HCEC 1CT (cell line): ENCODE measurements at places on chromosomes 7 and 10.
A peak's percentile ranks its signal among the peaks of the same experiment; 100 is the strongest.

- no peak for DNase-seq
Observed at GRCh38 chr10:130816116-130816901, 495.2 kb downstream of the TCERG1L start.

DNA sequence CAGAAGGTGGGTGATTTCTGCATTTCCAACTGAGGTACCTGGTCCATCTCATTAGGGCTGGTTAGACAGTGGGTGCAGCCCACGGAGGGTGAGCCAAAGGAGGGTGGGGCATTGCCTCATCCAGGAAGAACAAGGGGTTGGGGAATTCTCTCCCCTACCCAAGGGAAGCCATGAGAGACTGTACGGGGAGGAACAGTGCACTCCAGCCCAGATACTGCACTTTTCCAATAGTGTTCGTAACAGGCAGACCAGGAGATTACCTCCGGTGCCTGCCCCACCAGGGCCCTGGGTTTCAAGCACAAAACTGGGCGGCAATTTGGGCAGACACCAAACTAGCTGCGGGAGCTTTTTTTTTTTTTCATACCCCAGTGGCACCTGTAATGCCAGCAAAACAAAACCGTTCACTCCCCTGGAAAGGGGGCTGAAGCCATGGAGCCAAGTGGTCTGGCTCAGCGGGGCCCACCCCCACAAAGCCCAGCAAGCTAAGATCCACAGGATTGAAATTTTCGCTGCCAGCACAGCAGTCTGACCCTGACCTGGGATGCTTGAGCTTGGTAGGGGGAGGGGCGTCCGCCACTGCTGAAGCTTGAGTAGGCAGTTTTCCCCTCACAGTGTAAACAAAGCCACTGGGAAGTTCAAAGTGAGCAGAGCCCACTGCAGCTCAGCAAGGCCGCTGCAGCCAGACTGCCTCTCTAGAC is 31.2 kb downstream of the ARMC10 start:
- DNase-seq: no peak

DNA sequence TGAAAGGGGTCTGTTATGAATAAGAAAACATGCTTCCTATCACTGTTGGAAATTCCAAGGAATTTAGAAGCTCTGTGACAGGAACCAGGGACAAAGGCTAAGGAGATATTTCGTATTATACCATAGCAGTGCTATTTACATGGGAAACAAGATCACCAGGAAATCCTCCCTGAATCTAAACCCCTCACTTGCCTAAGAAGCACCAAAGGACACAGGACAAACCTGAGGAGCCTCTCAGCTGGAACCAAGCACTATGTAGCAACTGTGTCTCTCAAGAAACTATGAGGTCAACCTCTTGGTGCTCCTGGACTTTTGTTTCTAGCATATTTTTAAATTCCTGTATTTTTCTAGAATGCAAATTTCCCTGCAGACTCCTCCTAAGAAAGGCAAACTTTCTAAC is 20.8 kb upstream of the IFIT1B start:
- no peak for DNase-seq

DNA sequence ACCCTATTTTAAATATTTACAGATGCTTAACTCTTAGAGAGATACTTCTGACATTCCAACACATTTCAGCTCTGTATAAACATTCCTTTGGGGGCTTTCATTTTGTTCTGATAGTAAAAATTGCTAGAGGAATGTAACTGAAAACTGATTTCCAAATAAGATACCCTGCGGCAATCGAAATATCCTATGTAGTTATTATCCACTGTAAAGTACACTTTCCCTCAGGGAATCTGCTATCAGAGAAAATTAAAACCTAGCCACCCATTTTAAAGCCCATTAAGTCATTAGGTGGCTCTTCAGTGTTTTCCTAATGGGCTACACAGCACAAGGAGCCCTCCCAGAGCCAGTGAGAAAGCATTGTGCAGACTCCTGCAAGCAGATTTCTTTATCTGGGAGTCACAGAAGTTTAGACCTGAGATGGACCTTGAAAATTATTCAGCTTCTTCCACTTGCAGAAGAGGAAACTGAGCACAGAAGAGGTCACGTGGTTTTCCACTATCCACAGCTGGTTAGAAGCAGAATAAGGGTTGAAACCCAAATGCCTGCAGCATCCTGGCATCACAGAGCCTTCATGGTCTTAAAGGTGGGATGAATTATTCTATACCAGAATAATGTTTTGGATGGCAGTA is 12.6 kb upstream of the CPVL start:
- no peak for DNase-seq

DNA sequence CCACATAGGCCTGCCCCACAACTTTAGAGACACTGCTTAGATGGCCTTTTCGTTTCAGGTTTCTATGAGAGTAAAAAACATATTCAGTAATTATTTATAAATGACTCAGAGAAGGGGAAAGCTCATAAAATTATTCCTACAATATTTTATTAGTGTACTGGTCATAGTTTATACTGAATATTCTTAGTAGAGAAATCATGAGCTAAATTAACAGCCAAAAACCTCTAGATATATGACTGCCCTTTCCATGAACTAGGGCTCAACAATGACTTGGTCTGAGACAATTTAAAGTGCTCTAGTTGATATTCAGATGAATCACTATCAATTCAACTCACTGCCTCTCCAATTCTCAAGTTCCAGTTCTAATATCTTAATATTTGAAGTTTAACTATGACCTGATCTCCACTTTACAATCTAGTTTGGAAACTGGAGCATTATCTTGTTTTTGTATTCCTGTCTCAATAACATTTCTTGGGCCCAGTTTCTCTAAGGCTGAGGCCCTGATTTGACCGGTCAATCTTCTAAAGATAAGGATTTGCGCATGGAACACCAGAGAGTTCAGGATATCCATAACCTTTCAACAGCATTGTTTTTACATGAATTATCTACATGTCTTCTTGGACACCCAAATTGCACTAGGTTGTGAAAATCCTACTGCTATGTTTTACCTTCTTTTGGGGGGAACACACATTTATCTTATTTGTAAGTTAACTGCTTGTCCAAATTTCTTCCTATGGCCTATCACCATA is 141.6 kb downstream of the DGKB start:
- DNase-seq: no peak

DNA sequence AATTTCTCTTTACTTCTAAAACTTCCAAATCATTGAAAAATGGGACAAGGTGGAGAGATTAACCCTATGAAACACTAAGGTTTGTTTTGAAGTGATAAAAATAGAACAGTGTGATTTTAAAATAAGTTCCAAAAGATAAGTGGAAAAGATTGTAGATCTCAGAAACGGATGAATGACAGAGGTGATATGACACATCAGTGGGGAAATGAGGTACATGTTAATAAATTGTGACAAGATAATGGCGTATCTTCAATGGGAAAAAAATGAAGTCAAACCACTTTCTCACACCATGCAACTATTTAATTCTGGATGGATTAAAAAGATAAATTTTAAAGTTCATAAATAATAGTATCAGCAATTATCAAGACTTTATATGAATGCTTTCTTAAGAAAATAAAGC is 159.7 kb upstream of the VWC2 start:
- DNase-seq: no peak

DNA sequence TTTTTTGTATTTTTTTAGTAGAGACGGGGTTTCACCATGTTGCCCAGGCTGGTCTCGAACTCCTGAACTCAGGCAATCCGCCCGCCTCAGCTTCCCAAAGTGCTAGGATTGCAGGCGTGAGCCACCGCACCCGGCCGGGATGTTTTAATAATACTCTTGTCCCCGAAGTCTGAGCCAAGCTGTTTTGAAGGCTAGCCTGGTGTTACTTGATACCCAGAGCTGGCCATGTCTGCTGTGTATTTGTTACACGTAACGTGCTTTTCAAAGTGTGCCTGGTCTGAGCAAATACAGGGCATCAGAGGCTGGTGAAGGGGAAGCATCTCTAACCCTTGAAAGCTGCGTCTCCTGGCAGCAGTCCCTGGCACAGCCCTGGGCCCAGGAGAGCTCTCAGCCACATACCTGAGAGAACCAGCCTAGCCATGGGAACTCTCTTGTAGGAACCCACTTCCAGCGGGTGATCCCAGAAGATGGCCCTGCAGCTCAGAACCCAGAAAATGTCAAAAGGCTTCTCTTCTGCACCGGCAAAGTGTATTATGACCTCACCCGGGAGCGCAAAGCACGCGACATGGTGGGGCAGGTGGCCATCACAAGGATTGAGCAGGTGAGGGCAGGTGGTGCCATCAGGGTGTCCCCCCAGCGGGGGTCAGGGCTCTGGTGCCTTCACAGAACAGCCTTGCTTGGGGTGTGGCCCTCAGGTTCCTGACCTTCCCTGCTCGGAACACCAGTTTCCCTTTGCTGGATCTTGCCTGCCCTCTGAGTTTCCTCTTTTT is 41.7 kb upstream of the ZMIZ2 start:
- DNase-seq: no peak

GRCh38 chr7:16416289-16417282 is 4.8 kb downstream of the CRPPA start:
- peak; percentile 88 for DNase-seq

- DNase-seq: no peak
Observed at GRCh38 chr7:55023841-55024505, 5.2 kb downstream of the EGFR start.

- DNase-seq: no peak
Observed at GRCh38 chr10:93938140-93938539, 44.4 kb downstream of the SLC35G1 start.

- DNase-seq: no peak
Observed at GRCh38 chr10:63675171-63675570, 154.0 kb downstream of the REEP3 start.

DNA sequence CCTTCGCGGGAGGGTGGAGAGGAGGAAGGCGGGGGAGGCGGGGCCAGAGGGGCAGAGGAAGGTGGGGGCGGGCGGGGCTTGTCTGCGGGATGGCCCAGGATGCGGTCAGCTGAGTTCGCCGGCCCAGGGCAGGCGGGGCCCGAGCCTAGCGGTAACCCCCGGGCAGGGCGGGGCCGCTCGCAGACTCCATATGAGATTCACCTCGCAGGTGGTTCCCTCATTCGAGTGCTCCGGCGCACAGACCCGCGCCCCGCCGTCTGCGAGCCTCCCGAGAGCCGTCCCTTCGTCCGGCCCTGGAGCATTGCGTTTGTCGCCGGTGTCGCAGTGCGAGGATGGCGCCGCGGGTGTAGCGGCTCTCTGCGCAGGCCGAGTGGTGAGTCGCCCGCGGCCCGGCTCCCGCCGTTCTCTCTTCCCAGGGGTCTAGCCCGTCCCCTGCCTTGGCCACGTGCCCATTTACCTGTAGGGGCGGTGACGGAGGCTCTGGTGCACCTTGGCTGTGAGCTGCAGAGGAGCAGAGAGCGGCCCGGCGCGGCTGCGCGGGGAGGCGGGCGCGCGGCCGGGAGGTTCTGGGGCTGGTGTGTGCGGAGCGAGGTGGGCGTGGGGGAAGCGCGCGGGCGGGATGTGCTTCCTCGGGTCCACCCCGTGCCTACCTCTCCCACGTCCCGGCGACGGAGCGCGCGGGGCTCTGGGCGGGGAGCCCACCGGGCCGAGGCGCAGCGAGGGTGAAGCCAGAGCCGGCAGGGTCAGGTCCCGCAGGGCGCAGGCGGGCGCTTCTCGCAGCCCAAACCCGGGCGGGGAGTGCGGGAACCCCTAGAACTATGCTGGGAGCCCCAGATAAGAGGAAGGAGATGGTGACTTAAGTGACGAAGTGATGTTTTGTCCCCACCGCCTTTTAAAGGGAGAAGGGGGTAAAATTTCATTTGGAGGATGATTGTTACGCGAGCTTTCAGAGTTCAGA is at the start of gene UPP1:
Gene UPP1, plus strand, starts transcription at position 220 of the 958 bp plus-strand sequence. CDS start 5,519 bp downstream, outside the sequence.
- DNase-seq: peak; percentile 20

GRCh38 chr7:97731736-97732564 is at the start of gene TAC1:
Gene TAC1, plus strand, starts transcription at chr7:97732086. Its CDS starts 527 bp downstream, at chr7:97732613.
- DNase-seq: no peak

DNA sequence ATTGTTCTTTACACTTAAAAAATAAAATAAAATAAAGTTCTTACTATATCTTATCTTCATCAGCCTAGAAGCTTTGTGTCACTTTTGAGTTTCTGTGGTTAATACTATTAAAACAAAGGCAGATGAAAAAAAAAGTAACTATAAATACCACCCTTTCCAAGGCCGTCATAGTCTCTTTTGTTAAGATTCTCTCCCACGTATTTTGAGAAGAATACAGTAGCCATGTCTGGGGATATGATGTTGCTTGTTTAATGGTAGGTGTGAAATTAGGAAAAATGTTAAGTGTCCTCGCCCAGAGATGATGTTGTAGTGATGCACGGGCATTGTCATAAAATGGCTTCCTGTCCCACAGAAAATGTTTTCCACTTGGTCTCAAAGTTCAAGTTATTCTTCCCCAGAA is 223.9 kb downstream of the NEBL start:
- no peak for DNase-seq

DNA sequence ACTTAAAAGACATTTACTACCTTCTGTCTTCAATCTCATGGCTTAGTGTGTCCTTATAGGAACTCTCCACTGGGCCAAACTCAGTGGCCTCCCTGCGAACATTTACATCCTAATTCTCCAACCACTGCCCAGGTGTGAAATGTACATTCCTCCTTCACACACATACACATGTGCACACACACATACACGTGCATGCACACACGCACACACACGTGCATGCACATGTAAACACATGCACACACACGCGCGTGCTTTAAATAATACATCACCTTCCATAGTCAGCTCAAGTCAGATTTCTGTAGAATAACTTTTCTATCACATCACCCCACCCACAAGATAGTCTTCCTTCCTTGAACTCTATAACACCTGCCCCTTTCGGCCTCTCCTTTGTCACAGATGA is 216.5 kb downstream of the TMEM178B start:
- DNase-seq: no peak

DNA sequence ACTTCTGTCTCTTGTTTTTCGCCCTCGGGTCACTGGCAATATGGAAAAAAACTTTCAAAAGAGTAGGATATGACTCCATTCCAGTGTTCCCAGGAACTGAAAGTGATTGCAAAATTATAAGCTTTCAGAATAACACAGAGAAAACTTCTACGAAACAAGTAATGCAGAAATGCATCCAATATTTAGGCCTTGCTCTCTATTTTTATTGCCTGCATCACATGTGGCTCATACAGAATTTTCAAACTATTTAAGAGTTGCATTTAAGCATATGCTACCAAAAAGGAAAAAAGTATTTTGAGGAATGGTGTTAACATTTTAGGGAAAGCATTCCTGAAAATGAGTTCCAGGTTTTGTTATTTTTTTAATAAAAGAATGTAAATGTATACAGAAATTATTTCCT is 228.0 kb downstream of the CACNB2 start:
- DNase-seq: no peak

DNA sequence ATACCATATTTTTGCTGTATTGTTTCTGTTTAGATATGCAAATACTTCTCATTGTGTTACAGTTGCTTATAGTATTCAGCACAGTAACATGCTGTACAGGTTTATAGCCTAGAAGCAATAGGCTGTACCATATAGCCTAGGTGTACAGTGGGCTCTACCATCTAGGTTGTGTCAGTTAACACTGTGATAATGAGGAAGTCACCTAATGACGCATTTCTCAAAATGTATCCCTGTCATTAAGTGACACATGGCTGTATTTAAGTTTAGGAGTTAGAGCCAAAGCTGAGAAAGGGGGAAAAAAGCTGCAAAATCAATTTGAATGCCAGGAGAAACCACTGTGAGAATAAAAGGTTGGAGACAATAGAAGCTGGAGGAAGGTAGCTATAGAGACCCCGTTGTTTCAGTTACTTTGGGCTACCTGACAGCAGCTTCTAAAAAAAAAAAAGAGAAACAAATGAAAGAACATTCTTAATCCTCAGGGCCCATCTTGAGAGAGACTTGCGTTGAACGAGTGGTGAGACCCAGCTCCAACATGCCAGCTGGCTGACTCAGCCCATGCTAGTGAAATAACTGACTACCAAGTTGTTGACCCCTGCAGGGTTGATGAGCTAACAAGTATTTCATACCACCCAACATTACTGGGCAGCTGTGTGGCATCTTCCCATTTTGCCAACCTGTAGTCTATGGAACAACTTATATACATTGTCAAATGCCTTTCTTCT is 8.7 kb downstream of the STARD3NL start:
- peak; percentile 74 for DNase-seq
